ENCODE measurements at places on chromosomes 2 and 18.

GRCh38 chr2:157246765-157247407 lies 10.6 kb upstream of the GALNT5 start:
- DNase-seq: no peak

GRCh38 chr18:73715210-73715670 lies 432.4 kb downstream of the FBXO15 start:
- no peak for DNase-seq

DNA sequence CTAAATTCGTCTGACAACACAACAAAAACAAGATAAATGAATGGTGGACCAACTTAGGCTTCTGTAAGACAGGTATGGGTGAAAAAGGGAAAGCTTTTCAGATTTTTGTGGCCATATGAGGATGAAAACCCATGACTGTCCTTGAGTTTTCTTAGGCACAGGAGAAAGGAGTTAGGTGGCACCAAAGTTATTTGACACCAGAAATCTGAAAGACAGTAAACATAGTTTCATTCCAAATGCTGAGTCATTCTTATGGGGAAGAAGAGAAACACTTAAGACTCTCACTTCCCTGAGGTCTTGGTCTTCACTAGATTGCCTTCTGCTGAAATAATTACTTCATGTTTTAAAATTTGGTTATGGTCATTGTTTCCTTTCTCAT lies 5.2 kb upstream of the GPD2 start:
- DNase-seq: no peak

GRCh38 chr2:224077773-224078507 lies 38.9 kb upstream of the SERPINE2 start:
- no peak for DNase-seq

DNA sequence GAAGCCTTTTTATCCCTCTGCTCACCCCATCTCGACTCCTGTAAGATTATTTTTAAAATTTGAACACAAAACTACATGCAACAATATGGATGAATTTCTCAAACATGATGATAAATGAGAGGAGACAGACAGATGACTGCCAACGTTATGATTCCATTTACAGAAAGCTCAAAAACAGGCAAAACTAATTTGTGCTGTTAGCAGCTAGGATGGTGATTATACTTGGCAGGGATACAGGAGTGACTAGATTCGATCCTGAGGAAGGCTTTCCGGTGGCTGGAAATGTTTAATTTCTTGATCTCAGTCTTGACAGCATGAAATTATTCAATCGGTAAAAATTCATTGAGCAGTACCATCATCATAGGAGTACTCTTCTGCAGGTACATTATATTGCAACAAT lies 163.4 kb upstream of the SH3BP4 start:
- DNase-seq: no peak

- DNase-seq: no peak
Observed at GRCh38 chr2:10494351-10495066, 46.4 kb upstream of the ODC1 start.

DNA sequence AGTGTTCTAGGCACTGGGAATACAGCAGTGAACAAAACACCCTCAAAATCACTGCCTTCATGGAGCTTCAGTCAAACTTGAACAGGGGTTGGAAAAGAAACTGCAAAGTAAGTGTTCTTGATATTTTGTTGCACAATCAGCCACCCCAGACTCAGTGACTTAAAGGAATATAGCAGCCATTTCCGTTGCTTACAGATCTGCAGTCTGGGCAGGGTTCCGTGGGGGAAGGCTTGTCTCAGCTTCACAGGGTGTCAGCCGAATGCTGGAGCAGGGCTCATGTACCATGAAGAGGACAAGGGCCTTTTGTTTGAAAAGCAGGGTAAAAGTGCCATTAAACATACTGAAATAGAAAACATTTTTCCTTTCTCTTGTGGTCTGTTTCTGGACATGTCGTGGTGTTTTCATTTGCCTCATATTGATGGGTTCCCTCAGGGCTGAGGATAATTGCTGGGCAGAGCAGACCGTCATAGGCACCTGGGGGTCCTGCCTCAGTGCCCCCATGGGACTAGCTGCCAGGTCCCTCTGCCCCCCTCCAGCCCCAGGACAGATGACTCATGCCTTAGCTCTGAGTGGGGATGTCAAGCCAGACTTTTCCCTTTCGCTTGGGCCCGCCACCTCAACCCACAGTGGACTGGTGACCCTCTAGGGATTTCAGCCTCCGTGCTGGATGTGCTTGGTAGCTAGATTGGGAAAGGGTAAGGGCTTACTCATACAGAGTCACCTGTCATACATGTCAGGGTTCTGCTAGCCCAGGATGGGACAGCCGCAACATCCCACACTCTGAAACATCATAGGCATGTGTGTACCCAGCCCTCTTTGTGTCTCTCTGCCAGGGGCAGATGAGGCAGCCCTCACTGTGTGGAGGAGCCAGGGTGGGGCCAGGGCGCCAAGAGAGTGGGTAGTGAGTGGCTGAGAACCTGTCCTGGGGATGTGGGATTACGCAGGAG lies 96.5 kb downstream of the PTPRM start:
- no peak for DNase-seq

DNA sequence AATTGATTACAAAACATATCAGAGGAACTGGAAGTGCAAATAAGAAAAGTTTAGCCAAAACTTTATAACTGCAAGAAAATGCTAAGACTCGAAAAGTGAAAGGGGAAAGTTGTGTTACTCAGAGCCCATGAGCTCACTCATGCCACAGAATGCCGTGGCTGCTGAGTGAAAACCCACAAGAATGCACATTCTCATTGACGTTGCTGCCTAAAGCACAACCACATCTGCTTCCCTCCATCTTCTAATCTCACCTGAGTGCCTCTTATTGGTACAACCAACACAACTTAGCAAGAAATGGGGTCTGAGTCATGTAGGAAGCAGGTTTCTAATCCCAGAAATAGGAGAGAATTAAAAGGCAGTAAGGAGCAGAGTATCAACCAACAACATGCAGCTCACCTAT lies 259.7 kb downstream of the LNPK start:
- no peak for DNase-seq

DNA sequence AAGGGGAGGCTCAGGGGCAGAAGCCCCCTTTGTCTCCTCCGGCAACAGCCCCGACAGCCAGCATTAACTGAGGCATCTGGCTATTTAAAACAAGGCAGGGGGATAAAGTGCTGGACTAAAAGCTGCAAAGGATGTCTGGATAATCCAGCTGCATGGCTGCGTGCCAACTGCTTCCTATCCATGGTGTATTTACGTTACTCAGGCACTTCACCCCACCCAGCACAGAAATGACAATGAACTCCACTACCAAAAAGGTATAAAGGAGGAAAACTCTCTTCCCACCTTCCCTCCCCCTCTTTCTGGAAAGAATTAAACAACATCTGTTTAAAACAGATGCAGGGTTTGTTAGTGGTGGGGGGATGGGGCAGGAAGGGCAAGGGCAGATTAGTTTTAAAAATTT lies 82.5 kb downstream of the SPRED2 start:
- peak; percentile 89 for DNase-seq

DNA sequence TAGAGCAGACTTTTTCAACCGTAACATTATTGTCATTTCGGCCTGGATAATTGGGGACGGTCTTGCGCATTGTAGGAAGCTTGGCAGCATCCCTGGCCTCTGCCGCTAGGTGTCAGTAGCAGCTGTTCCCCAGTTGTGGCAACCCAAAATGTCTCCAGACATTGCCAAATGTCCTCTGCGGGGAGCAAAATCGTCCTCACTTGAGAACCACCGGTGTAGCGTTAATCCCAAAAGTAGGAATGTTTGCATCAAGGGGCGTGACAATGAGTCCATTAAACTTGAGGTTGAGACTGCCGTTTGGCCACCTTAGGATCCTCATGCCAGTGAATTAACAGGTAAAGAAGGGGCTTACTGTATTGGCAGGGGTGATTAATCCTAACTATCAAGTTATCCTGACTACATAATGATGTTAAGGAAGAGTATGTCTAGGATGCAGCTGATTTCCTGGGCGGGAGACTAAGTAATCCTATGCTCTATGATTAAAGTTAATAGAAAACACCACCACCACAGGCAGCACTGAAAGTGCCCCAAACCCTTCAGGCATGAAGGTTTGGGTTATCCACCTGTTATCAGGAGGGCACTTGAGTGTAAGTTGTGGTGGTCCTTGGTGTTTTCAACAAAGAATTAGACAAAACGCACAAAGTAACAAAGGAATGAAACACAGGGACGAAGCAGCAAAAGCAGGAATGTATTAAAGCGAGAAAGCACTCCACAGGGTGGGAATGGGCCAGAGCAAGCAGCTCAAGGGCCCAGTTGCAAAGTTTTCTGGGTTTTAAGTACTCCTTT lies 4.9 kb upstream of the ZC3H8 start:
- peak; percentile 65 for DNase-seq

DNA sequence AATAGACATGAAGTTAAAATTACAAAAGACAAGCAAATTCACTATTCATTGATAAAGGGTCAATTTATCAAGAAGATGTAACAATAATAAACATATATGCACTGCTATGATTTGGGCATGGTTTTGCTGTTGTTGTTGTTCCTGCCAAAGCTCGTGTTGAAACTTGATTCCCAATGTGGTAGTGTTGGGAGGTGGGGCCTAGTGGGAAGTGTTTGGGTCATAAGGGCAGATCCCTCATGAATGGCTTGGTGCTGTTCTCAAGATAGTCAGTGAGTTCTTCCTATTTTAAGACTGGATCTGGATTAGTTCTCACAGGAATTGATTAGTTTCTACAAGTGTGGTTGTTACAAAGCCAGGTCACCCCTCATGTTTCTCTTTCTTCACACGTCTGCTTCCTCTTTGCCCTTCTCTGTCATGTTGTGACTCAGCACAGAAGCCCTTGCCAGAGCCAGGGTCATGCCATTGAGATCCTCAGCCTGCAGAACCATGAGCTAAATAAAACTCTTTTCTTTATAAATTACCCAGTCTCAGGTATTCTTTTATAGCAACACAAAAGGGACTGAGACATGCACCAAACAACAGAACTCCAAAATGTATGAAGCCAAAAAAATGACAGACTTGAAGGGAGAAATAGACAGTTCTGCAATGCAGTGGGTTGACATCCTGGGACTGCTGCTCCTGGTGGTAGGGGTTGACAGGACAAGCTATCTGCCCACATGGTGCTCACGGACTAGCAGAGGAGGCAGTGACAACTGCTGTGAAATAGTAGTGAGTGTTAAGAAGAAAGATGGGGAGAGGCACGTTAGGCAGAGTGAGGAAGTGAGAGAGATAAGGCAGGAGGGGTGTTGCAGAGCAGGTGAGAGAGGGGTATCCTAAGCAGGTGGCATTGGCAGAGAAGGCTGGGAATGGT lies 18.6 kb upstream of the SKA1 start:
- no peak for DNase-seq

- DNase-seq: no peak
Observed at GRCh38 chr2:218748741-218749441, 33.1 kb upstream of the CYP27A1 start.

DNA sequence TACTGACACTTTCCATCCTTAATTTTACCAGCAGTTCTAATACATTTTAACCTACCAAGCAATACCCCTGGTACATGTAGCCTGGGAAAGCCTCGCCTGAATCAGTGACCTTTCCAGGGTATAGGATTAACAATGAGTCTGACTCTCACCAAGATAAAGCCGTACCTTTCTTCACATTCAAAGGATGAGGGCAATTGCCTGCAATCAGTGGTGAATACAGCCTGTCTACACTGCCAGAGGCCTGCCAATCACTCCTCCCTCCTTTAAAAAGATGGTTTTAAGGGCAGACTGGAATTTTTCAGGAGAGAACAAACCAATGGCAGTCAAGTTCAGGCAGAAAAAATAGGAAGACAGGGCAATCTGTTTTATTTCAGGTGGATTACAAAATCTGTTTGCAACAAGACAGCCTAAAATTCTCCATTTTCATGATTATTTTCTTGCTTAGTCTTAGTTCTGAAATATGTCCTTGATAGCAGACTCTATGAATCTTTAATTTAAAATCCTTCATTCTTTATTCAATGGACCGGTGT lies 4.8 kb downstream of the EPHA4 start:
- no peak for DNase-seq

- DNase-seq: no peak
Observed at GRCh38 chr2:109453371-109453995, 160.3 kb downstream of the SEPTIN10 start.

DNA sequence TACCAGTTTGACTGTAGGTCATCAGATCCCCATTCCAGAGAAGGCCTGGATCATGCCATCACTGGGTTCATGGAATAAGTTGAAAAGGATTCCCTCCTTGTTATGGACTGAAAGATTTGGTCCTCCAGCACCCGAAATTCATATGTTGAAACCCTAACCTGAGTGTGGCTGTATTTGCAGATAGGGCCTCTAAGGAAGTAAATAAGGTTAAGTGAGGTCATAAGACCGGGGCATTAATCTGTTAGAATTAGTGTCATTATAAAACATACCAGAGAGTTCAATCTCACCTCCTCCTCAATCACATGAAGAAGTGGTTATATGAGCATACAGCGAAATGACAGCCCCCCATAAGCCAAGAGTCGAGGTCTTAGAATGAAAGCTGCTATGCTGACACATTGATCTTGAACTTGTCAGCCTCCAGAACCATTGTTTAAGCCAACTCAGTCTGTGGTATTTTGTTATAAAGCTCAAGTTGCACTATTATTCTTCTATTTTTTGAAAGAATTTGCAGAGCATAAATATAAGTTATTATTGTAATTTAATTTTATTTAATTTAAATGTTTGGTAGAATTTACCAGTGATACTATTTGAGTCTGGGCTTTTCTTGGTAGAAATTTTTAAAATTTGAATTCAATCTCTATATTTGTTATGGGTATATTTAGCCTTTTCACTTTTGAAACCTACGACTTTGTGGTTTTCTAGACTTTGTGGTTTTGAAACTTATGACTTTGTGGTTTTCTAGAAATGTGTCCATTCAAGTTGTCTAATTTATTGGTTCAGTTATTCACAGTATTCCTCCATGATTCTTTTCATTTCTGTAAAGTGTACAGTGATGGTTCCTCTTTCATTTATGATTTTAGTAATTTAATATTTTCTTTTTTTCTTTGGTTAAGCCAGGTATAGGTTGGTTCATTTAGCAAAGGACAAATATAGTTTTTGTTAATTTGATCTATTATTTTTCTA lies 1206.7 kb upstream of the CDH2 start:
- DNase-seq: no peak

GRCh38 chr2:10773821-10774341 lies 38.7 kb downstream of the PDIA6 start:
- peak; percentile 8 for DNase-seq

- DNase-seq: no peak
Observed at GRCh38 chr2:142557391-142557790, 320.1 kb upstream of the KYNU start.

DNA sequence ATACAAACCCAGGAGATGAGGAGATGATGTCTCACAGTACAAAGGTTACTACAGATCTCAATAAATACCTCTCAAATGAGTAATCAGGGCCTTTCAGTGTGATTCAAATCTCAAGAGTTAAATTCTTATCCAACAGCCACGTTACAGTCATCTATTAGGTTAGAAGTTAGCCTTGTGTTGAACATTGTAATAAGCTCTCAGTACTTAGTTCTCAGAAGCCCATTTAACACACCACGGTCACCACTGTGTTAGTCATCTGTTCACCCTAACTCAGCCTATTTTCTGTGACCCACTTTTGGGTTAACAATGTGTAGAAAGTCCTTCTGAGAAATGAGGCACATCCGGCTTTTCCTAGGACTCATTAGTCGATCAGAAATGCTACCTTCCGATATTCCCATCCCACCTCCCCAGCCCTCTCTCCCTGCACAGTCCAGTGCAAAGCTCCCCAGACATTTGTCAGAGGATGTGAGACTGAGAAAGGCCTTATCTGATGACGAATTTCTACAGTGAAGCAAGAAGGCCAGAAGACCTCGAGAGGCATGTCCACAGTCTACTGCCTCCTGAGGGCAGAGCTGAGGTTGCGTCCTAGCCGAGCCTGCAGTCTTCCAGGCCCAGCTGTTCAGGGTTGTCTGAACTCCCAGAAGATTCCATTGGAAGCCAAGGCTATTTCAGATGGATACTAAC lies 92.6 kb downstream of the ACTR2 start:
- DNase-seq: no peak

GRCh38 chr2:15472133-15472532 lies 89.0 kb downstream of the NBAS start:
- DNase-seq: no peak
